ENCODE measurements at places on chromosomes 7 and 10.

DNA sequence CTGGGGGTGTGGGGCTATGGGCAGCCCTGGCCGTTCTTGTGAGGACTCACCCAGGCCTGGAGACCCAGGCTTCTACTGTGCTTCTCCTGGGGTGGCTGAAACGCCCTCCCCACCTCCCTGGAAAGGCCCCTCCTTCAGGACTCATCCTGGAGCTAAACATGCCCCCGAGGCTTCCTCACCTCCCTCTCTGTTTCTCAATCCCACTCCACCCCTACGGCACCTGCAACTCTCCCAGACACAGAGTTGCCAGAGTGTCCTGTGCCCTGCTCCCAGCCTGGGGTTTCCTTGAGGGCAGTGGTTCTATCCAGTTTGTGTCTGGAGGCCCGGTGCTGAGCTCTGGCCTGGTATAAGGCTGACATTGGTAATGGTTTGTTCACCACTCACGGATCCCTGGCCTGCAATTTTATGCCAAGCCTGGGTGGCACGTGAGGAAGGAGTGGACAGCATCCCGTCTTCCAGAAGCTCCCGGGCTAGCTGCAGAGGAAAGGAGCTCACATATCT is 68.0 kb downstream of the GRID1 start:
- no peak for DNase-seq

GRCh38 chr10:30481603-30482002 is 47.6 kb downstream of the MAP3K8 start:
- DNase-seq: no peak

DNA sequence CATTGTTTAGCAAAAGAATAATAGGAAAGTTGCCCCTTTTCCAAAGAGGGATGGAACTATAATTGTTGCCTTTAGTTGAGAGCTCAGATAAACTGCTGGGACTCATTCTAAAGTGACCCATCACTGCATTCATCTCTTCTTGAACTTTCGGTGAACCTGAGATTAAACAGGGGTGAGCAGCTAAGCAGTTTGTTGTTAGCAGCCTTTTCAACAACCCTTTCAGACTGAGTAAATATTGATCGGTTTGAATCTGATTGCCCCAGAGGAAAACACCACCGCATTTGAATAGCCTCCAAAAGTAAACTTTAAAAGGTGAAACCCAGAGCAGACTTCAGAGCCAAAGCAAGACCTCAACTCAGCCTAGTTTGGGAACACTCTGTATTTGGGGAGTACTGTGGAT is 4.7 kb downstream of the HOXA1 start:
- no peak for DNase-seq

DNA sequence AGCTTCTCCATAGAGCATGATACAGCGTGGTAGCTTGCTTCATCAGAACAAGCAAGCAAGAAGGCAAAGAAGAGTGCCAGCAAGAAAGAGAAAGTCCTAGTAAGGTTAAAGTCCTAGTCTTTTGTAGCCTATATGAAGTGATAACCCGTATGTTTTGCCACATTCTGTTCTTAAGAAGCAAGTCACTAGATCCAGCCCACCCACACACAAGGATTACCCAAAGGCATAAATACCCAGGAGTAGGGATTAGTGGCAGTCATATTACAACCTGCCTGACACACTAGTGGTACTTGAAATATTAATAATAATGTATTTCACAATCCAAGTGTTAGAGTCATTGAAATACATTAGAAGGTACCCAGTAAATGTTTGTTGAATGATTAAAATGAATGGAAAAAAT is 285.5 kb downstream of the HPSE2 start:
- no peak for DNase-seq

- DNase-seq: no peak
These were observed 72.5 kb downstream of the PRLHR start for GRCh38 chr10:118522791-118523498.
